ENCODE measurements at places on chromosomes 2 and 18.

GRCh38 chr2:57330447-57330846, 716.2 kb upstream of the VRK2 start:
- no peak for DNase-seq

- DNase-seq = no peak
Measured at GRCh38 chr2:41294331-41294730, 753.5 kb upstream of the PKDCC start.

- no peak for DNase-seq
Measured at GRCh38 chr2:213861638-213862037, 549.2 kb upstream of the VWC2L start.

- DNase-seq = no peak
Measured at GRCh38 chr18:46338205-46338604, 234.0 kb downstream of the HAUS1 start.

- DNase-seq = no peak
Measured at GRCh38 chr2:68835621-68836020, 35.6 kb downstream of the BMP10 start.

- DNase-seq = no peak
Measured at GRCh38 chr2:100944617-100945432, 57.3 kb upstream of the RPL31 start.

DNA sequence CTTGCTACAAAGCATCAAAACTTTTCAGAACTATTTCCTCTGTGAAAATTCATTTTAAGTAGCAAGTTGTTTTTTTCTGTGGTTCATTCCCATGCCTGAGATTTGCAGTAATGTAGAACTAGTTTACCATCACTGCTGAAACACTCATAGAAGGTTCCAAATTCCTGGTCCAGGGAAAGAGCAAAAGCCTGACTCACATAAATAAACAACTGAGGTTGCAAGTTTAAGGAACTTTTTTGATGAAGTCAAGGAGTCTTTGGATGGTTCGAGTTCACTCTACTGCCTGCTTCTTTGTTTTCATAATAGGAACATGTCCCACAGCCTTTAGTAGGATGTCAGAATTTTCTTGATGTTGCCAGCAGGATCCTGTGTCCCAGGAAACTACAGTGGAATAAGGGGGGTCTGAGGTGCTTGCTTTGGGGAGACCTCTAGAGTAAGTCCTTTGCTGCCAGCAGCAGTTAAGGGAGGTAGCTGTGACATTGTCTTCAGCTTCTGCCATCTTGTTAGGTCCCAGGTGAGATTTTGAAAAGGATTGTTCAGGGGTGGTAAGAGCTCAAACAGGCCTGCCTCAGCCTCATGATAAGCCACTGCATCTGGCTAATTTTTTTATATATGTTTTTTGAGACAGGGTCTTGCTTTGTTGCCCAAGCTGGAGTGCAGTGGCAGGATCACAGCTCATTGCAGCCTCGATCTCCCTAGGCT, 43.9 kb downstream of the ACSL3 start:
- no peak for DNase-seq

- DNase-seq = no peak
Measured at GRCh38 chr18:23208600-23208999, 73.3 kb downstream of the CABLES1 start.

- no peak for DNase-seq
Measured at GRCh38 chr2:105780606-105781005, 35.9 kb downstream of the NCK2 start.

DNA sequence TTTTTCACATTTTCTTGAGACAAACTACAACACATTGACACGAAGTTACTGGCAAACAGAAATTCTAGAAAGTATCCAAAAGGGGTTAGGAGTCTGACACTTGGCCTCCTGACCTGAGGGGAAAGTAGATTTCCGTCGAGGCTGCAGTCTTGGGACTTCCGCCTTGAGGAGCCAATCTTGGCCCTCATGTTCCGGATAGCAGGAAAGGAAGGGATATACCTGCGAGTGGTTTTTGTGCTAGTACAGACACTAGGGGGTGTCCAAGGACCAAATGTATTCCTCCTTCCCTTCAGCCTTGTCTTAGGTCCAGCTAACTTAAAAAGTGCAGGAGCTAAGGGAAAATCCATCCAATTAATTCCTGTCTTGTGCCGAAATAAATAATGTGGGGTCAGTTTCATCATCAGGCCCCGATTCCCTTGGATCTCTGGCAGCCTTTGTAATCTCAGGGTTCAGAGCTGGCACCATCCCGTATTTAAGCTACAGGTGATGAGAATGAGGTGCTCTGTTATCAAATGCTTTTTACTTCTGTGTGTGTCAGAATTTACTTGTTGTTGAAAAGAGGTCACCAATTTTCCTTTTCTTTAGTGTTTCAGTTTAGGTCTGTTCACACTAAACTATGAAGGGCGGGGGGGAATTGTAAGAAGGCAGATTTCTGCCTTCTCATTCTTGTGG, 330.2 kb upstream of the FANCL start:
- peak; percentile 83 for DNase-seq

DNA sequence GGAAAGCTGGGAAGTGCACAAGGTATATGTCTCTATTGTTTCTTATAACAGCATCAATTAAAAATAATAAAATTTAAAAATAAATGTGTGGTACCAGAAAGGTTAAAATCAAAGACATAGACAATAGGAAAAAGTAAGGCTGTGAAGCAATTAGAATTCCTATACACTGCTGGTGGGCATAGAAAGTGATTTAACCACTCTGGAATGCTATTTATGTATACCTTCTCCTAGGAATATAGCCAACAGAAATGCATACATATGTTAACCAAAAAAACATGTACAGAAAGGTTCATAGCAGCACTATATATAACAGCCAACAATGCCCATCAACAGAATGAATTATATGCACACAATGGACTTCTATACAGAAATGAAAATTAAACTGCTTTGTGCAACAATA, 43.0 kb downstream of the WDSUB1 start:
- DNase-seq = no peak

GRCh38 chr2:65112633-65113032, 17.3 kb downstream of the RAB1A start:
- no peak for DNase-seq

GRCh38 chr2:119376810-119377209, 10.0 kb downstream of the DBI start:
- DNase-seq = no peak

- no peak for DNase-seq
Measured at GRCh38 chr18:47680488-47680887, 250.0 kb downstream of the SMAD2 start.

DNA sequence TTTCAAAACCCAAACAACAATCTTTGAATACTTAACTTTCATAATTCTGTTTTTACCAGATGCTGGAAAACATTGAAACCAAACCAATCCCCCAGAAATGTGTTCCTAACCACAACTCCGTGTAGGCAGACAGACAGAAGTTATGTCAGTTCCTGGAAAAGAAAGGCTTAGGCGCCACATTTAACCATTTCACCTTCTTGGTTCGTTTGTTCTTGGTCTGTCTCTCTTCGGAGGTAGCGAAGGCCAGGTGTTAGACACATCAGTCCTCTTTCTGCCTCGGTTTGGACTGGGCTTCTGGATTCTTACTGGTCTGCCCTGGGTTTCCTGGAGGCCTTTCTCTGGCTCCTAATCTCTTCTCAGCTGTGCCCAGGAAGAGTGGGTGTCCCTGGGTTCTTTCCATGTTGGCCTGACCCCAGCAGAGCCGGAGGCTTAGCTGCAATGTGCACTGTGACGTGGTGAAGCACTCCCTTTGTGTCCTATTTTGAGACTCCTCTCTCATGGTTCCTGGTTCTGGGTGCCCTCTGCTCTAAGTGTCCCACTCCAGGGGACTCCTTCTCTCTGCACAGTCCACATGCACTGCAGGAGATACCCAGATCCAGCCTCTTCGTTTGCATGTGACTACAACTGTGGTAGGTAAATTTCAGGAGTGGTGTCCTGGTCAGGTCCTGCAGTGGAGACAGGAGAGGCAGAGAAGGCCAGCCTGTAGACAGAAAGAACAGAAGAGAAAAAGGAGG, 23.1 kb upstream of the RAB31 start:
- DNase-seq = peak; percentile 31

GRCh38 chr2:36859366-36859792, 107.0 kb downstream of the STRN start:
- DNase-seq = no peak

DNA sequence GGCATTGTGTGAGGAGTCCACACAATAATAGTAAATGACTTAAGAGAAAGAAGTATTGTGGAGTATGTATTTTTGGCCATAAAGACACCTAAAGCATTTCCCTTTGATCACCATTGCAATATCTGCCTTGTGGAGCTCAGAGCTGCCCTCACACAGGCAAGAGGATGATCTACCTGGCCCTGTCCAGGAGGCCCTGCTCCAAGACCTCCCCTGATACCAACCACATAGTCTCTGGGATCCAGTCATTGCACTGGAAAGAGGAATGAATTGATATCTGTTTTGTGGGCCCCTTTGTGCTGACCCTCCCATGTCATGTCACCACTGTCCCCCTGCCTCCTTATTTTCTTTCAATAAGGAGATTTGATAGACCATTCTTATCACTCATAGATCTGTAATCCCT, 430.6 kb upstream of the TNP1 start:
- no peak for DNase-seq

DNA sequence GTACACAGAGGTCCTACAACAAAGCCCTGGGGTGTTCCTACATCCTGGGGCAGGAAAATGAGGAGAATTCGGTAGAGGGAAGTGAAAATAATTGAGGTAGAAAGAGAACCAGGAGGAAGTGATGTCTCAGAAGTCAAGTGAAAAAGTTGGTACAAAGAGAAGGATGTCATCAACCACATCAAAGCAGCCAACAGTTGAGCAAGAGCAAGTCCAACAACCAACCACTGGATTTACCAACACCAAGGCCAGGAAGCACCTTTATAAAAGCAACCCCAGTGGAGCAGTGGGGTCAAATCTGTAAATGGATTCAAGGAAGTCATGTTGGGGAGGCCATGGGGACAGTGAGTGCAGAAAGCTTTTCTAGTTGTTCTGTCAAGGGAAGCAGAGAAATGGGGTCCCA, 360.4 kb downstream of the ZNF516 start:
- DNase-seq = no peak

DNA sequence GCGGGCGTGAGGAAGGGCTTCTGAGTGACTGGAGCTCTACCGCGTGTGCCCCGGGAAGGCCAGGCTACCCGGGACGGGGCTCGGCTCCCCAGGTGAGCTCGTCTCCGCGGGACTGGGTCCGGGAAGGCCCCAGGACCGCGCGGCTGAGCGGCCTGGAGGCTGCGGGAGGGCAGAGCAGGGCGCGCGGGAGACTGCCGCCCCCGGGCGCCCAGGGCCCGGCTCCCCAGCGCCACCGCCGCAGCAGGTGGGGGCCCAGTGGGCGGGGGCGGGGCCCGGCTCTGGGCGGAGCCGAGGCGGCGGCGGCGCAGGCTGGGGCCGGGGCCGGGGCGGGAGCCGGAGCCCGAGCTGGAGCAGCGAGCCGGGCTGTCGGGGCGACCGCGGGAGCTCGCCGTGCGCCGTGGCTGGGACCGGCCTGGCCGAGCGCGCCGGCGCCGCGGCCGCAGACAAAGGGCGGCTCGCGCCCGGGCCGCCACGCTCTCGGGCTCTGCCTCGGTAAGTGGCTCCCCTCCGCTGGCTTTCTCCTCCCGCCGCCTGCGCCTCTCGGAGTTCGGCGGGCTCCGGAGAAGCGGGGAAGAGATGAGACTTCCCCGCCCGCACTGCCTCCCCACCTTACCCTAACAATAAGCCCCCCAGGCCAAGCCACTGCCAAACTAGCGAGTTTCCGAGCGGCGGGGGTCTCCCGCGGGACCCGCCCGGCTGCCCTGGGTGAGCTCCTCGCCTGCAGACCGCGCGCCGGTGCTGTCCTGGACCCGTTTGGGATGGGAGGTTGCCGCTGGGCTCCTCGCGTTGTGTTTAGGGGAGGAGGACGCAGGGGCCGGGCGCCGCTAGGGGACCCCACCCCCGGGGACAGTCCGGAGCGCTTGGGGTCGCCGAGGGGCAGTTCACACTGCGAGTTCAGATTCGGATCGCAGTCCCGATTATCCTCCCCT, at the start of gene MAPK4:
TSS of gene MAPK4 (plus strand) at position 336 of the 929 bp plus-strand sequence. CDS start 103,872 bp downstream, outside the sequence.
- no peak for DNase-seq

DNA sequence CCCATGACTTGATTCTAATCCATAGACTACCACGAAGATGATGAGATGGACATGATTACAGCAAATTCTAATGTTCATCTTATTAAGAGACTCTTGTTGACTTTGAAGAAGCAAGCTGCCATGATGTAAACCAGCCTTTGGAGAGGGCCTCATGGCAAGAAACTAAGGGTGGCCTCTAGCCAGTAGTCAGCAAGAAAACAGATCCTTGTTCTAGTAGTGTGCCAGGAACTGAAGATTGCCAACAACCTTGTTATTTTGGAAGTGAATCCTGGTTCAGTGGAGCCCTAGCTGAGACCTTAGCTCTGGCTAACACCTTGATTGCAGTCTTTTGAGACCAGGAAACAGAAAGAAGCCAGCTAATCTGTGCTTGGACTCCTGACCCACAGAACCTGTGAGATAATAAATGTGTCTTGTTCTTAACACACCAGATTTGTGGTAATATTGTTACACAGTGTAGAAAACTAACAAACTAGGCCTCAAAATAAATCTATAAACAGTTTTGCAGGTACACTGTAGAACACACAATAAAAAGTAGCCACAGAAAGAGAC, 10.0 kb downstream of the PHOSPHO2 start:
- DNase-seq = no peak

DNA sequence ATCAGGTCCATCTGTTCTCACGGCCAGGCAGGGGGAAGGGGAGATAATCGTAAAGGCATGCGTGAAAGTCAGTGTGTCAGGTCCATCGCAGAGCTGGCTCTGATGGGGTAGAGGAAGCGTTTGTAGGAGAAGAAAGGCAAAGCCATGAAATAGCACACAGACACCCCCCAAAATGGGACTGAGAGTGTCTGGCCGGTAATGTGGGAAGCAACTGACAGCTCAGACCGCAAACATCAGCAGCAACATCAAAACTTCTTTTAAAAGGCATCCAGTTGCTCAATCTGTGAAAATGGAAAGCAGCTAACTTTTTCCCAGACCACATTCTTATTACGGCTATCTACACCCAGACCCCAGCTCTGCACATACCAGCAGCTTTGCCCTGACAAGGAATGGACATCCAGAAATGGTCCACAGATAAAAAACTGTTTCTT, 232.6 kb downstream of the EN1 start:
- DNase-seq = no peak

- no peak for DNase-seq
Measured at GRCh38 chr2:45510701-45511420, 100.2 kb downstream of the SRBD1 start.

DNA sequence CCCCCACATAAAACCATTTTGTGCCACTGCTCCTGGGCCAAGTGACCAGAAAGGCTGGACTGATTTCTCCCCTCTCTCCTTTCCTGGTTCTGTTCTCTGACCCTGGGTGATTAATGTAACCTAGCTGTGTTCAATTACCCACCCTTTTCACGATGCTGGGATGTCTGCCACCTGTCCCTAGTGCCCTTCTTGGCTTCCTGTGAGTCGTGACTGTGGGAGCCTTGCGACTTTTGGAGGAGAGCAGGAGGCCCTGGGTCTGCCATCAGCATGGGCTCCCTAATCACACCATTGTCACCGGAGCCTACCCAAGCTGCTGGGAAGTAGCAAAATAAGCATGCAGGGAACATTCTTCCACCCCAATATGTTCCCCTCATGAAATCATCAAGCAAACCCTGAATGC, 38.3 kb downstream of the SRSF7 start:
- DNase-seq = no peak

Measured in hematopoietic multipotent progenitor cell treated with erythropoietin and hydrocortisone succinate and interleukin-3 and kit ligand, for 8 days (in vitro differentiated cells).